Glutamatergic neuron (in vitro differentiated cells): ENCODE measurements at places on chromosomes 7 and 10. TPM values are rescaled to one million over a fixed set of nuclear protein-coding genes. Genes with fewer than 3 reads are reported as not detected.

Gene NPC1L1
- total RNA-seq, result not detected

Gene ACSM6
- not detected for total RNA-seq

Gene TAS2R16
- not detected for total RNA-seq

Gene NPTX2
- 81.2 TPM for total RNA-seq

Gene TMEM140
- not detected for total RNA-seq

Gene ZNF3
- total RNA-seq, result 87.9 TPM

Gene ADCY1
- total RNA-seq, result 51.9 TPM

Gene NCF1
- 0.54 TPM for total RNA-seq

Gene SEMA3A
- total RNA-seq, result 16.3 TPM

Gene AUTS2
- 300 TPM for total RNA-seq
